ENCODE measurements at places on chromosomes 4 and X. TPM values are rescaled to one million over a fixed set of nuclear protein-coding genes. Genes with fewer than 3 reads are reported as not detected.

DNA sequence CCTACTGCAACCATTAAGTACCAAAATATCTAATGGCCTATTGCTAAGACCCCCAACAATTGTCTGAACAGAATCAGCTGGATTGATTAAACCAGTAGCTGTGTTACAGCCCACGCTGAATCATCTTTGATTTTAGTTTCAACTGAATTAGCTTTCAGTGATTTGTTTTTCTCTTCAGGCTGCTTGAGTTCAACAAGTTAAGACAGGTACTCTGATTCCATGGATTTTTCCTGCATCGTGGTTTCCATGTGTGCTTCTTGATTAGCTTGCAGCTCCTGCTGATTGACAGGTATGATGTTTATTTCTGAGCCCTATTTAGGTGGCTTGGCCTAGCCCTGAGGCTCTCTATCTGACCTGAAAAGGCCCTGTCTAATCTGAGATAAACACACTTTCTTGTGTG is 91.3 kb downstream of the GUCY2F start:
- peaks cover 2% of the 10 kb centered on the region for H3K4me1 ChIP-seq
- no peak for DNase-seq
- no peak overlapping the region for H3K4me3 ChIP-seq
- H3K36me3 ChIP-seq, result no peaks in the 10 kb centered on the region
- no peaks in the 10 kb centered on the region for H3K27me3 ChIP-seq

GRCh38 chrX:142076633-142077032 is 128.5 kb downstream of the MAGEC2 start:
- DNase-seq, result no peak
- no peaks in the 10 kb centered on the region for H3K27me3 ChIP-seq
- no peak overlapping the region for H3K4me3 ChIP-seq
- H3K27ac ChIP-seq, result no peak overlapping the region
- H3K36me3 ChIP-seq, result no peaks in the 10 kb centered on the region

Gene AMMECR1
- 2.1 TPM for polyA plus RNA-seq

Gene ERVMER34-1
- not detected for polyA plus RNA-seq

Gene SLC39A8
- 7.8 TPM for polyA plus RNA-seq

Gene PASD1
- polyA plus RNA-seq, result not detected

Measured in CD14-positive monocyte (primary cell).